ENCODE measurements at places on chromosomes 3 and 15. TPM values are rescaled to one million over a fixed set of nuclear protein-coding genes. Genes with fewer than 3 reads are reported as not detected.
A peak's percentile ranks its signal among the peaks of the same experiment; 100 is the strongest.

GRCh38 chr15:70741107-70741531, 22.2 kb downstream of the UACA start:
- DNase-seq, result peak; percentile 70

The ADAMTS7 gene
- total RNA-seq, result 4.8 TPM

The MRAS gene
- 5.7 TPM for total RNA-seq

- no peak for DNase-seq
Observed at GRCh38 chr3:124635169-124635539, 95.1 kb upstream of the UMPS start.

The MCF2L2 gene
- 2.2 TPM for total RNA-seq

GRCh38 chr3:128372707-128373533, 93.8 kb downstream of the DNAJB8 start:
- no peak for DNase-seq

DNA sequence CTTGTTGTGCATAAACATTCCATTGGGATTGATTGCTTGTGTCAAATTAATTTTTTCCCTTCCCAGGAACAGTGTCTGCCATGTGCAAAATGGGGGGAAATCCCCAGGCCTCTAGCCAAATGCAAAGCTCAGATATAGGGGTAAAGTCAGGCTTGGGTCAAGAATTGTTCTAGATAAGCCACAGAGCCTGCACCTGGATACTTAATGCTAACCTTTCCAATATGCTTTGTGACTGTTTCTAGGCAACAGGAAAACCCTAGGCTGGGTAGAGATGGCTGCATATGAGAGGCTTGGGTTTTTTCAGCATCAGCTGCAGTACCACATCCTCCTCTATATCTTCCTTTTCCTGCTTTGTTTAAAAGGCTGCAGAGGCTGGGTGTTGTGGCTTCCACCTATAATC, 61.9 kb upstream of the ROPN1 start:
- DNase-seq, result no peak

GRCh38 chr3:101204246-101204645, 116.1 kb downstream of the IMPG2 start:
- DNase-seq, result no peak
